Hematopoietic multipotent progenitor cell treated with erythropoietin and hydrocortisone succinate and interleukin-3 and kit ligand, for 8 days (in vitro differentiated cells): ENCODE measurements at places on chromosomes 7 and 10.

GRCh38 chr10:74797550-74797949 lies 28.9 kb upstream of the KAT6B start:
- DNase-seq = no peak

DNA sequence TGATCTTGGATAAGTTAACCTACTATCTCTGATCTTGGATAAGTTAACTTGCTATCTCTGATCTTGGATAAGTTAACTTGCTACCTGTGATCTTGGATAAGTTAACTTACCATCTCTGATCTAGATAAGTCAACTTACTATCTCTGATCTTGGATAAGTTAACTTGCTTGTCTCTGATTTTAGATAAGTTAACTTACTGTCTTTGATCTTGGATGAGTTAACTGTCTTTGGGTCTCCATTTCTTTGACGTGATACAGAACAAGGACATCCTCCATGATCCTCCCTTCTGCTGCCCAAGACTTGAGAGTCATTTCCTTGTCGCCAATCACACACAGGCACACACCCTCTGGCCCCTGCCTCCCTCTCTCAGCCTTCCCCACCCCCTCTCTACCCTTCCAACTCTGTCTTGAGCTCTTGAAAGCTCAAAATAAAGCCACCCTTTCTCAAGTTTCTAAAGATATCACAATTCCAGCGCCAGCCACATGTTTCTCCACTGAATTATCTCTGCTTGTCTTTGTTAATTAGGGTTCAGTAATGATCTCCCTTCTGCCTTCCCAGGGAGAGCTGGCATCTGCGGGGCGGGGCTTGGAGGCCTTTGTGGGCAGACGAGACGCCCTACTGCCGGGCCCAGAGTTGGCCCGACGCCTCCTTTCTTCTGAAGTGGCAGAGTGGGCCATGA lies 85.1 kb upstream of the GTF2I start:
- peak; percentile 81 for DNase-seq

- no peak for DNase-seq
Measured at GRCh38 chr7:99720800-99721595, 14.0 kb downstream of the CYP3A7 start.

DNA sequence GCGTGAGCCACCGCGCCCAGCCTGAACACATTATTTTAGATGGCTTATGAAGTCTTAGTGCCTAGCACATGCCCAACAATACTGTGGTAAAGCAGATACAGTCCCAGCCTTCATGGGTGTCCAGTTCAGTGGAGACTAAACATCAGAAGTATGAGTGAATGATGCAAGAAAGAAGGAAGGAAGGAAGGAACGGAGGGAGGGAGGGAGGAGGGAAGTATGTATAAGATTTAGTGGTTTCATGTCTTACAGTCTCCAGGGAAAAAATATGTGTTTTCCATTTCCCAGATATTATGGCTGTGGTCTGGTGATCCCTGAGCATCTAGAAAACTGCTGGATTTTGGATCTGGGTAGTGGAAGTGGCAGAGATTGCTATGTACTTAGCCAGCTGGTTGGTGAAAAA lies 2.9 kb downstream of the AS3MT start:
- DNase-seq = no peak

GRCh38 chr7:158238616-158239289 lies 348.9 kb downstream of the PTPRN2 start:
- no peak for DNase-seq

GRCh38 chr10:47438857-47439474 lies 44.9 kb downstream of the ANXA8 start:
- peak; percentile 35 for DNase-seq

GRCh38 chr7:47442605-47442865 lies 139.4 kb downstream of the TNS3 start:
- DNase-seq = no peak
